ENCODE measurements at places on chromosomes 3 and 15.
A peak's percentile ranks its signal among the peaks of the same experiment; 100 is the strongest.

- DNase-seq = no peak
Observed at GRCh38 chr3:30518181-30518864, 88.1 kb upstream of the TGFBR2 start.

- no peak for DNase-seq
Observed at GRCh38 chr3:152394246-152394645, 125.5 kb downstream of the MBNL1 start.

DNA sequence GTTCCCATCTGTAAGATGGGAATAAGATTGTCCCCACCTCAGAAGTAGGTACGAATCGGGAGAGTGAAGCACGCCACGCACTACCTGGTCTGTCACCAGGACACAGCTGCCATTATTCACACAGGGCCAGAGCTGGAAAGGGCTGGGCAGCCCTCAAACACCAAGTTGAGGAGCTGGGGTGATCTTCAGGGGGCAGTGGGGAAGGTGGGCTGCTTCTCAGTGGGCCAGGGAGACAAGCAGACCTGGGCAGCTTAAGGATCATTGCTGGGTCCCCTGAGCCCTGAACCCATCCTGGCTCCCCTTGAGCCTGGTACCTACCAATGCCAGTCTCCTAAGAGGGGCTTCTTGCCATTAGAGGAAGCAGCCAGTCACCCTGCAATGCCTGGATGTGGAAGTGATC lies 82.1 kb downstream of the SMAD6 start:
- no peak for DNase-seq

DNA sequence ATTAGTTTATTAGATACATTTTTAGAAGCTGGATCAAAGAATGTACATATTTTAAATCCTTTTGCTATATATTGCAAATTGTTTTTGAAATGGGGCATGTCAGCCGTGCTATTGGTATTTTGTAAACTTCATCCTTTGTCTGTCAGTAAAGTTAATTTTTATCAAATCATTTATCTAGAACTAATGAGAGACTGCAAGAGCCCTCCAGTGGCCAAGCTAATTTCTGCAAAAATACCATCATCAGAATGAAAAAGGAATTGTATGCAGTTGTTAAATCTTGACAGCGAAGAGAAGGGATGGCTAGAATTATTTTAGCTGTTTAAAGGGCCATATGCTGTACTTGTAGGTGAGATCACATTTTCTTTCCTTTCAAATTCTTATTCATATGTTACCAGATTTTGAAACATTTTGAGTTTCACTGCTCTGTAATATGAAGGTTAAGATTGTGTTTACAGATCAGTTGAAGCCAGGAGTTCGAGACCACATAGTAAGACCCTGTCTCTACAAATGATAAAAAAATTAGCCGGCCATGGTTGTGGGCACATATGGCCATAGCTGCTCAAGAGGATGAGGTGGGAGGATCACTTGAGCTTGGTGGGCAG lies 8.1 kb upstream of the CLDN11 start:
- DNase-seq = peak; percentile 64

GRCh38 chr15:35657679-35658311 lies 111.8 kb upstream of the DPH6 start:
- peak; percentile 28 for DNase-seq

DNA sequence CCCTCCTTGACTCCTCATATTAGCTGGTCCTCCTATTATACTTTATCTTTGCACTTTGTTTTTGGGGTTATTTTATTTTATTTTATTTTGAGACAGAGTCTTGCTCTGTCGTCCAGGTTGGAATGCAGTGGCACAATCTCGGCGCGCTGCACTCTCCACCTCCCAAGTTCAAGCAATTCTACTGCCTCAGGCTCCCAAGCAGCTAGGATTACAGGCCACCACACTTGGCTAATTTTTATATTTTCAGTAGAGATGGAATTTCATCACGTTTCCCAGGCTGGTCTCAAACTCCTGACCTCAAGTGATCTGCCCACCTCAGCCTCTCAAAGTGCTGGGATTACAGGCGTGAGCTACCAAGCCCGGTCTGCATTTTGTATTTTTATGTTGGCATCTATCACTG lies 126.7 kb downstream of the FOXB1 start:
- no peak for DNase-seq

GRCh38 chr3:25513642-25514266 lies 85.7 kb downstream of the RARB start:
- no peak for DNase-seq

- DNase-seq = no peak
Observed at GRCh38 chr3:37249717-37250116, 75.3 kb upstream of the LRRFIP2 start.

DNA sequence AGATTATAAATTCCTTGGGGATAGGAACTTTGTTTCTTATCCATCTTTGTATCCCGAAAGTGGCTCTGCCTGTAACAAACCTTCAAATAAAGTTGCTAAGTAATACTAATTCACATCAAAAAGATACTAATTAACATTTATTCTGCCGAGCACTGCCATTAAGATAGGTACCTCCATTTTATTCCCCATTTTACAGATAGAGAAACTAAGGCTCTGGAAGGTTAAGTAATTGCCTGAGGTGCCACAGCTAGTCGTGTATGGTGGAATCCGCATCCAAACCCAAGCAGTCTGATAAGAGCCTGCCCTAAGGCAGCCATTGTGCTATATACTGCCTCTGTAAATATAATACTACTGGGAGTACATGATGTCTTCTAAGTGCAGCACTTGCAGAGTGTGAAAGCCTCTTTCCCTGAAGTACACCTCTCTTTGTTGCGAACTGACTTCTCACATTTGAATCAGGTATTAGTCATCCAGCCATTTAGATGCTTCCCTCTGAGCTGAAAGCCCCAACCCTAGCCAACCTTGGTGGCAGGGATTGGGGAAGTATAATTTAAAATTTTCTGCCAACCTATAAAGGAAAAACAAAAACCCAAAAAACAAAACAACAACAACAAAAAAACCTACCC lies 78.5 kb upstream of the CHD2 start:
- no peak for DNase-seq

DNA sequence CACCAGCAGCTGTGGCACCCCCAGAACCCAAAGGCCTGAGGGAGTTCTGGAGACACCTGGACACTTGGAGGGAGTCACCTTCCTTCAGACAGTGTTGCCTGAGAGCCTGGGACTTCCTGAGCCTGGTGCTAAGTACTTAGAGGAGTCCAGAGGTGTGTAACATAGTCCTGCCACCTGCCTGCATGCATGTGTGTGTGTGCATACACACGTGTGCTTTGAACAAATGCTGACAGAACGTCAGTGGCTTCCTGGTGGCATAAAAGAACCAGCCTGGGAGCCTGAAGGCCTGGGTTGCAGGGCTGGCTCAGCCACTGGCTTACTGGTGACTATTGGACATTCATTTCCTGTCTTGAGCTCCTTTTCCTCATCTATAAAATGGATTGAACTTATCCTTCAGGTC lies 3.2 kb upstream of the CPN2 start:
- no peak for DNase-seq

GRCh38 chr15:88243895-88244787 lies 12.4 kb downstream of the NTRK3 start:
- peak; percentile 69 for DNase-seq

DNA sequence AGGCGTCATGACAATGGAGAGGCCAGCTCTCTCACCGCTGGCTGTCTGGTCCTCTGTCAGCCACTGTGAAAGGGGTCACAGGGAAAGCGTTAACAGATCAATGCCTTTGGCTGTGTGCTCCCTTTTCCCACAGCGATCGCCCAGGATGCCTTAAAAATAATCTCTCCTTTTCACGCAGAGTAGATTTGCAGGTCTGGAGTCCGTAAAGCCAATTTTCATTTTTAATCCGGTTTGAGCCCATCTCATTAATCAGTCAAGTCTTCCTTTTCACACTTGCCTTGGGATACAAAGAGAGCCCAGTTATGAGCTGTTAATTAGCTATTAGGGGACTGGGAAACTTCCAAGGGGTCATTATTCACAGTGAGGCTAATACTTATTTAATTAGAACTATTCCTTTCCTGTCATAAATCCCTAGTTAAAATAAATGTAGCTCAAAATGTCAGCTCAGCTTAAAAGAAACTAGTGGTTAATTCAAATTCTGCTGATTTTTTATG lies 104.3 kb upstream of the RASGRP1 start:
- DNase-seq = peak; percentile 95

GRCh38 chr3:63351159-63352007 lies 73.3 kb downstream of the SYNPR start:
- DNase-seq = peak; percentile 71

DNA sequence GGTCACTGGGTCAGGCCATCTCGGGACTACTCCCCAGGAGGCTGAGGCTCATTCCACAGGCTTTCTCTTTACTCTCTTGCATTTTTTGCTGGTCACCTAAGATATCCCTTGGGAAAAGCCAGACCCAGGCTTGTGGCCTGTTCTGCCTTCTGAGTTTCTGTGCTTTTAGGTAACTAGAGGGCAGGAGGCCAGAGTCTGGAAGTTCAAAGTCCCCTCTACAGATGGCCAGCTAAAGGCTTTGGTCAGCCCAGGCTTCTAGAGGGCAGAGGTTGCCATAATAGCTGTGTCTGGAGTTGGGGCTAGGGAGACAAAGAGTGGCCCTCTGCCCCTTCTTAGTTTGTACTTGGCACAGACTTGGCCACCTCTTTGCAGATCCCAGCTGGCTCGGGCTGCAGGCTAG lies 8.4 kb upstream of the PARP6 start:
- DNase-seq = no peak

DNA sequence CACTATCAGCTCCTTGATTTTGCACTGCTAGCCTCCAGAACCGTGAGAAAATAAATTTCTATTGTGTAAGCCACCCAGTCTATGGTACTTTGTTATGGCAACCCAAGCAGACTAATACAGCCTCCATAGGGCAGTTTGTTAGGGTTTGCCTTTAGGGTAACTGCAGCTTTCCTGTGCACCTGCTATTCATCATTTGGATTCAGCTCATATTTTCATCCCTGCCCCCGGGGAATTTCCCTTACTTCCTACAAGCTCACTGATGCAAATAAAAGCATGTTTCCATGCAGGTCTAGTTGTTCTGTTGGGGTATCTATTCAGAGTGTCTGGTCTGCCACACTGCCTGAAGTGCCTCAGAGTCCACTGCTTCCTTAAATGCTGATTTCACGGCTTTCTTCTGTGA lies 48.6 kb upstream of the ATOSA start:
- DNase-seq = no peak

DNA sequence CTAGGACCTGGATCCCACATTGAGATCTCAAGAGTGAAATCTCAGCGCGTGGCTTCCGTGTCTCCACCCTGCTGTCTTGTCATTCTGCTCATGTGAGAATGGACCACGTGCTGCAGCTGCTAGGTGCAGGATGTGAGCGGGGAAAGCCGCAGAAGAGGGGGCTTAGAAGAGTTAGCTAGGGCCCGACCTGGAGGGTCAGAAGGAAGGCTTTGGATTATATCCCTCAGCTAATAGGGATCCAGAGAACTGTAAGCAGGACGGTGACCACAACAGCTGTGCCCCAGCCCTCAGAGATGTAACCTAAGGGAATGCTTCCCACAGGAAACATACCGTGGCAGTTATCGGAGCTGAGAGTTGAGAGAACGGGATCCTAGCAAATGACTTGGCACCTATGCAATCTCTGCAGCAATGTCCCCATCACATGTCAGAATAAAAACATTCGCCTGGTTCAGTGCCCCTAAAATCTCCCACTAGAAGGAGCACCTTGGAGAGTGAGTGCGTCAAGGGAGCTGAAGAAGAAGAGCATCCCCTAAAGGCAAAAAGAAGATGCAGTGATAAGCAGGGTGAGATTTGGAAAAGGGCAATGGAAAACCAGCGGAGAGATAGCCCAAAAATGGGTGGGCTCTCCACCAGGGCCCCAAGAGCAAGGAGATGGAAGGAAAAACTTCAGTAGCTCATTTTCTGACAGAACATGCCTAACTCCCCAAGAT lies 76.9 kb upstream of the ST8SIA2 start:
- DNase-seq = peak; percentile 90

DNA sequence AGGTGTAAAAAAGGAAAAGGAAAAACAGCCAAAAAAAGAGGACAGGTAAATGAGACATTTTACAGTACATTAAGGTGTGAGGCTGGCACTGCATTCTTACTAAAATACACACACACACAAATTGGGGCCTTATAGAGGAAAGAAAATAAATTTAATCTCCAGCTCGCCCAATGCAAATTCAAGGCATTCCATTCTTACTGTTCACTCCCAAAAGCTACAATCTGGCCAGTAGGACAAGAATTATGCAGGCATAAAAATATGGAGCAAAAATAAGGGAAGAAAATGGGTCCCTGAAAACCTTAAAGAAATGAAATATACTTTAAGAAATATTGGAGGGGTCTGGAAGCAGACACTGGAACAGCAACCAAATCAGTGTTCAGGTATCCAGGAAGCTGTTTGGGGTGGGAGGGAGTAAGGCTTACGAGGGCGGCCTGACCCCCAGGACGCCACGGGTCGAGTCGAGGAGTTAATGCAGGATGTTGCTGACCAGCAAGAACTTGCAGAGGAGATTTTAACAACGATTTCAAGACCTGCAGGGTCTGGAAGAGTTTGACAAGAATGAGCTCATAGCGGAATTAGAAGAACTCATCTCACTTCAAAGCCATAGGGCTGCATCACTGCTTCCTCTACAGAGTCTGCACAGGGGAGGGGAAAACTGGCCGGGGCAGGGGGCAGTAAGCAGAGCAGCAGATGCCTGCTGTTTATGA lies 245.5 kb downstream of the TBL1XR1 start:
- no peak for DNase-seq

- peak; percentile 1 for DNase-seq
Observed at GRCh38 chr3:62266668-62267283, 106.6 kb downstream of the FEZF2 start.

- DNase-seq = no peak
Observed at GRCh38 chr15:27057904-27058645, 87.1 kb downstream of the GABRG3 start.

- DNase-seq = no peak
Observed at GRCh38 chr3:62749657-62750056, 125.6 kb downstream of the CADPS start.

GRCh38 chr15:48550822-48551525 lies 94.5 kb downstream of the FBN1 start:
- no peak for DNase-seq

- DNase-seq = peak; percentile 32
Observed at GRCh38 chr15:78620527-78621421, at the start of gene CHRNA3. CHRNA3 (minus strand) TSS chr15:78620996; CDS start chr15:78620794, 202 bp downstream.

GRCh38 chr3:151276687-151277042 lies 1.7 kb downstream of the P2RY14 start:
- DNase-seq = no peak

DNA sequence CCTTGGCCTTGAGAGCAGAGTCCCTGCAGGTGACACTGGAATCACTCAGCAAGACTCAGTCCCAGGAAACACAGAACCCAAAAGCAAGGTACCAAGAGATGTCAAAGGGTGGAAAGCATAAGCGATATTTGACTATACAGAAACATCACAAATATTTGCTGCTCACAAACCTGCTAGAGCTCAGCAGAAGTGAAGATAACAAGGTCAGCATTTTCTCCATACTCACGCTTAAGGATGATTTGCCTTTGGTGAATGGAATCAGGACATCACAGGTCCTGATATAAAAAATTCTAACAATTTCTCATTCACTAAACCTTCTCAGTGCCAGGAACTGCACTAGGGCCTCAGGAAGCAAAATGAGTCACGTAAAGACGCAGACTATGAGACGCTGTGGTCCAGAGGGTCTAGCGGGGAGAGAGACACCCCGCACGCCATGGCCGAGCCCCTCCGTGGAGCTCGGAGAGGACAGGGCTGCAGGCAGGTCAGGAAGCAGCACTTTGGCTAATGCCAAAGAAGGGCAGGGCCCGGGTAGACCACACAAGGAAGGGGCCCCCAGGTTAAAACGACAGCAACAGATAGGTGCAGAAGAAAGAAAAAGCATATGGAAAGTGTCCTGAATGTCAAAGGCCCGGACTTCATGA lies 10.7 kb downstream of the PCSK6 start:
- no peak for DNase-seq

Measured in NCI-H82 (cell line).